Vagina (tissue), 2 donors: ENCODE measurements at places on chromosomes 13 and 19. TPM values are rescaled to one million over a fixed set of nuclear protein-coding genes. Genes with fewer than 3 reads are reported as not detected.

GRCh38 chr19:19274716-19275565 is 1.8 kb upstream of the TM6SF2 start:
- no peak for DNase-seq

GRCh38 chr13:104847922-104848321 is 1687.5 kb downstream of the EFNB2 start:
- DNase-seq: no peak

IER2 gene
- total RNA-seq: 152 TPM

ZNF793 gene
- total RNA-seq: 3.7 TPM

DNA sequence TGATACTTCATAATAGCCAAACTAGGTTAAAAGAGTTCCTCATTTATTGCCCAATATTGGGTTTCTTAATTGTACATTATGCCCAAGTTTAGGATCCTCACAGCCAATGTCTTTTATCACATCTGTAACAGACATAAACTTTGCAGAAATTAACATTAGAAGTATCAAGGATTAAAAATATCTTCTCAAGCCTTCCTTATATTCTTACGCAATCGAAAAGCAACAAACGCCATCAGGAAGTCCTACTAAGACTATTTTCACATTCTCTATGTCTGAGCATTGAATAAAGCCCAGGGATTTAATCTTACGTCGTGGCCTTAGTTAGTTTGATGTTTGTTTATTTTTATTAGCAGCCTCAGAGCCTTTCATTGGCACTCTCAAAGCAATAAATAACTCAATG is 1660.4 kb upstream of the MIR17HG start:
- no peak for DNase-seq

NCR1 gene
- 2.7 TPM for total RNA-seq

CGB2 gene
- not detected for total RNA-seq

DNA sequence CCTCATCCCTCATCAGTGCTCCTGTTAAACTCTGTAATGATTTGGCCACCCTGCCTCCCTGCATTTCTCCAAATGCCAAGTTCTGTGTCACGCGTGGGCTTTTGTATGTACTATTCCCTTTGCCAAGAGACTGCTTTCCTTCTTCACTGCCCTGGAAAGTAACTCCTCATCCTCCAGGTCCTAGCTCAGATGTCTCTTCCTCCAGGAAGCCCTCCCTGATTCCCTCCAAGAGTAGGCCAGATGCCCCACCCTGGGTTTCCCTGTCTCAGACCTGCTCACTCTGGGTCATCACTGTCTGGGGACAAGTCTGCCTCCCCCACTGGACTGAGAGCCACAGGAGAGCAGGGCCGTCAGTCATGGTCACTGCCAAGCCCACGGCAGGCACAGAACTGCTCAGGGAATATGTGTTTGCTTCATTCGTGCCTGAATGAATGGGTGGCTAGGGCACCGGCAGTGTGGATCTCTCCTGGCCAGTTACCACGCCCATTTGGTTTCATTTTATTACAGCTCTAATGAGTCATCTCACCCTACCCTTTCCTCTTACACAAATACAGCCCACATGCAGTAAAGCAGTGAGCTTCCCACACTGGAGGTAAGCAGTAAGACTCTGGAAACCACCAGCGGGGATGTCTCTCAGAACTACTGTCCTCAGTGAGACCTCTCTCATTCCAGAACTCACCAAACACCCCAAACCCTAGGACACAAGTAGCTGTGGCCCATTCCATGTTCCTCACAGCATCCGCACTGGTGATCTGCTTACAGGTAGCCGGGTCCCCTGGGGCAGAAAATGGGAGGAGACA is 12.1 kb upstream of the GPR4 start:
- DNase-seq: no peak

- no peak for DNase-seq
These were observed 1.2 kb upstream of the NUP62 start for GRCh38 chr19:49930483-49931011.

DNA sequence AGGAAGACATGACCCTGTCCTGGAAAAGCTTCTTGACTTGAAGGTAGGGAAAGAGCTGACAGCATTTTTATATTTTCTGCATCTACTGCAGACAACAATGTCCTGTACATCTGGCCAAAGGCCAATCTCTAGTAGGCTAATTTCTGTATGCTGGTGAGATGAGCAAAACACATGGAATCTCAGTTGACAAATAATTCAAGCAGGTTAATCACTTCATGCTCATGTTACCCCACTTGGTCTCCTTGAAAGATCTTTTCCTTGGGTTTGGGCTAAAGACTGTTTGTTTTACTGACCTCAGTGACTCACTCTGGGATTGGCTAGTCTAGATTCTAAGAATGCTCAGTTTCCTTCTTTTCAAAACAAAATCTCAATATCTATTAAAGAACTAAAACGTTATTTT is 298.8 kb downstream of the LMO7 start:
- DNase-seq: no peak

- DNase-seq: no peak
These were observed 60.7 kb upstream of the C1QTNF9B start for GRCh38 chr13:23957981-23958380.

ADAT3 gene
- total RNA-seq: 5.2 TPM

CEACAM7 gene
- total RNA-seq: 3.4 TPM

GRCh38 chr13:39329182-39329639 is 273.8 kb downstream of the LHFPL6 start:
- DNase-seq: no peak

ZSWIM9 gene
- 5.4 TPM for total RNA-seq

CRTC1 gene
- 7.4 TPM for total RNA-seq

GRCh38 chr13:39263033-39263432 is 224.8 kb downstream of the NHLRC3 start:
- no peak for DNase-seq

GRCh38 chr13:113029487-113030258 is 60.7 kb downstream of the MCF2L start:
- no peak for DNase-seq

MEIS3 gene
- total RNA-seq: 20.6 TPM

GRCh38 chr19:49712397-49712859 is 21.5 kb downstream of the CPT1C start:
- DNase-seq: no peak

- DNase-seq: no peak
These were observed 216.1 kb upstream of the TMTC4 start for GRCh38 chr13:100890645-100891044.

DNA sequence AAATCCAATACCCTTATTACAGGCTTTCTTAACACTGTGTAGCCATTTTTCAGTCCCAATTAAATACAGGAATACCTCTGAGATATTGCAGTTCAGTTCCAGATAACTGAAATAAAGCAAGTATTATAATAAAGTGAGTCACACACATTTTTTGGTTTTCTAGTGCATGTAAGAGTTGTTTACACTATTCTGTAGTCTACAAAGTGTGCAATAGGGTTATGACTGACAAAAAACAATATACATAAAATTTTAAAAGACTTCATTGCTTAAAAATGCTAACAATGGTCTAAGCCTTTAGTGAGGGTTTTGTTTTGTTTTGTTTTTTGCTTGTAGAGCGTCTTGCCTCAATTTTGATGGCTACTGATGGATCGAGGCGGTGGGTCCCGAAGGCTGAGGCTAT is 434.4 kb upstream of the NBEA start:
- DNase-seq: no peak

WDR62 gene
- 2.5 TPM for total RNA-seq

DAND5 gene
- not detected for total RNA-seq

PCDH17 gene
- total RNA-seq: 10.1 TPM

GNG7 gene
- total RNA-seq: 2.0 TPM

- no peak for DNase-seq
These were observed 26.9 kb downstream of the MAU2 start for GRCh38 chr19:19347401-19348110.

GRCh38 chr19:50514346-50515167 is 844 bp upstream of the ASPDH start:
- no peak for DNase-seq

GRCh38 chr13:66689628-66690027 is 540.5 kb downstream of the PCDH9 start:
- no peak for DNase-seq

- no peak for DNase-seq
These were observed 6.0 kb upstream of the CCER2 start for GRCh38 chr19:38917921-38918491.

GRCh38 chr19:12778017-12778904 is 2.9 kb upstream of the HOOK2 start:
- DNase-seq: no peak

GET3 gene
- total RNA-seq: 59.9 TPM

TLE6 gene
- 10.6 TPM for total RNA-seq

DNA sequence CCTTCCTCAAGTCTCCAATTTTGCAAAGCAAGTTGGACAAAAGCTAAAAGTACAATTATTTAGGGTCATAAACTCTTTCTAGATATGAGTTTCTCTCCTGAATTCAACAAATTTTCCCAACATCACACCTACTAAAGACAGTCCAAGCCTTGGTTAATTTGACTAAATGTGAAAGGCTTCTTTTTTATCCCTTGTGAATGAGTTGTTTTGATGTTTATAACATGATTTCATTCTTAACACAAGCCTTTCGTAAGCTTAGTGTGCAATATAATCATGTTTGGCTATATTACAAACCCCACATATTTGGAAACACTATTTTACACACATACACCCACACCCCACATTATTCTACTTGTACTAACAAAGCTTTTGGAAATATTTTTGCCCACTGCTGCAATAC is 57.3 kb downstream of the ZC3H13 start:
- DNase-seq: no peak

- no peak for DNase-seq
These were observed 13.6 kb upstream of the PEPD start for GRCh38 chr19:33535226-33535625.

TMPRSS9 gene
- not detected for total RNA-seq

INSL3 gene
- total RNA-seq: not detected

GRCh38 chr19:3451451-3451866 is 28.9 kb downstream of the SMIM24 start:
- DNase-seq: no peak
